ENCODE measurements at places on chromosomes 5 and 9. TPM values are rescaled to one million over a fixed set of nuclear protein-coding genes. Genes with fewer than 3 reads are reported as not detected.

SLC36A2 gene
- total RNA-seq, result 0.20 TPM

SAXO1 gene
- 0.10 TPM for total RNA-seq

FBN2 gene
- total RNA-seq, result 88.3 TPM

OCLN gene
- total RNA-seq, result 22.6 TPM

S1PR3 gene
- 7.9 TPM for total RNA-seq

ZNG1F gene
- 7.4 TPM for total RNA-seq

BARHL1 gene
- not detected for total RNA-seq

TIMD4 gene
- 1.4 TPM for total RNA-seq

EPB41L4B gene
- 11.3 TPM for total RNA-seq

BTF3 gene
- total RNA-seq, result 355 TPM

C1QTNF3 gene
- total RNA-seq, result 34.8 TPM

COQ4 gene
- 18.2 TPM for total RNA-seq

DBH gene
- total RNA-seq, result under 0.01 TPM

TMEM174 gene
- not detected for total RNA-seq

SPATA9 gene
- 2.3 TPM for total RNA-seq

DCANP1 gene
- not detected for total RNA-seq

PPP3R2 gene
- not detected for total RNA-seq

PRDM9 gene
- total RNA-seq, result not detected

OR13C5 gene
- total RNA-seq, result not detected

EGR1 gene
- total RNA-seq, result 47.6 TPM

EIF4E1B gene
- total RNA-seq, result not detected

SPRY4 gene
- 8.9 TPM for total RNA-seq

ESM1 gene
- total RNA-seq, result 4.6 TPM

PCDHGA2 gene
- 3.6 TPM for total RNA-seq

LPAR1 gene
- 47.3 TPM for total RNA-seq

MYOZ3 gene
- 3.1 TPM for total RNA-seq

CCDC187 gene
- 0.10 TPM for total RNA-seq

TNFSF8 gene
- total RNA-seq, result 1.6 TPM

NME5 gene
- total RNA-seq, result 1.3 TPM

SNCAIP gene
- total RNA-seq, result 12.5 TPM

SPTLC1 gene
- 100 TPM for total RNA-seq

CCDC183 gene
- total RNA-seq, result 0.59 TPM

LCN1 gene
- total RNA-seq, result not detected

PTPRD gene
- 29.9 TPM for total RNA-seq

EHMT1 gene
- total RNA-seq, result 52.3 TPM

GNA14 gene
- 1.6 TPM for total RNA-seq

CCNJL gene
- 3.2 TPM for total RNA-seq

SEC61B gene
- total RNA-seq, result 54.4 TPM

PCDHGA10 gene
- total RNA-seq, result 4.9 TPM

DMGDH gene
- total RNA-seq, result 3.3 TPM

Measured in skin of body (tissue), 3 donors.